Left renal pelvis (tissue), 4 donors: ENCODE measurements at places on chromosomes 13 and 19. TPM values are rescaled to one million over a fixed set of nuclear protein-coding genes. Genes with fewer than 3 reads are reported as not detected.

The OR7C1 gene
- polyA plus RNA-seq: 0.15 TPM

The CPT1C gene
- polyA plus RNA-seq: 16.9 TPM

The SLC8A2 gene
- polyA plus RNA-seq: 0.27 TPM

The POU4F1 gene
- 0.03 TPM for polyA plus RNA-seq

The ZIC2 gene
- 0.05 TPM for polyA plus RNA-seq

The MYO1F gene
- polyA plus RNA-seq: 3.8 TPM

The MISP gene
- polyA plus RNA-seq: 6.9 TPM

The MISP3 gene
- 1.3 TPM for polyA plus RNA-seq

The MAP4K1 gene
- polyA plus RNA-seq: 4.2 TPM

The INAFM1 gene
- polyA plus RNA-seq: 11.4 TPM

The ZNF700 gene
- polyA plus RNA-seq: 17.9 TPM

The NCR1 gene
- polyA plus RNA-seq: not detected

The METTL21C gene
- polyA plus RNA-seq: 0.85 TPM

The CNFN gene
- polyA plus RNA-seq: 2.0 TPM

The CCDC70 gene
- not detected for polyA plus RNA-seq

The RUBCNL gene
- 2.7 TPM for polyA plus RNA-seq

The GARIN5A gene
- 10.3 TPM for polyA plus RNA-seq

The TPTE2 gene
- polyA plus RNA-seq: 0.62 TPM
